ENCODE measurements at places on chromosomes 2 and 18. TPM values are rescaled to one million over a fixed set of nuclear protein-coding genes. Genes with fewer than 3 reads are reported as not detected.

The MC2R gene
- total RNA-seq, result not detected

The NRP2 gene
- total RNA-seq, result 109 TPM

The FMNL2 gene
- total RNA-seq, result 18.6 TPM

The PFN4 gene
- total RNA-seq, result 0.32 TPM

The HNMT gene
- total RNA-seq, result 4.4 TPM

The SPDYA gene
- 1.3 TPM for total RNA-seq

The APLF gene
- 8.1 TPM for total RNA-seq

The SERPINB4 gene
- not detected for total RNA-seq

The ECEL1 gene
- not detected for total RNA-seq

The FRZB gene
- 0.13 TPM for total RNA-seq

The SP5 gene
- total RNA-seq, result not detected

The UNC50 gene
- total RNA-seq, result 50.3 TPM

The UPP2 gene
- not detected for total RNA-seq

The EFHD1 gene
- total RNA-seq, result 0.16 TPM

The MAL gene
- not detected for total RNA-seq

The ABCB11 gene
- total RNA-seq, result under 0.01 TPM

The SERPINB3 gene
- total RNA-seq, result not detected

The ANO7 gene
- total RNA-seq, result 0.32 TPM

The MARCHF7 gene
- 124 TPM for total RNA-seq

The UGP2 gene
- total RNA-seq, result 42.3 TPM

The VAMP5 gene
- 129 TPM for total RNA-seq

The ZSWIM2 gene
- 0.13 TPM for total RNA-seq

The TMEM163 gene
- total RNA-seq, result 0.16 TPM

The IAH1 gene
- 35.8 TPM for total RNA-seq

The SLC20A1 gene
- 40.6 TPM for total RNA-seq

The ARHGAP25 gene
- 11.7 TPM for total RNA-seq

The LYPD1 gene
- 3.1 TPM for total RNA-seq

The NOL4 gene
- not detected for total RNA-seq

The AFF3 gene
- 0.19 TPM for total RNA-seq

The PAX8 gene
- 0.16 TPM for total RNA-seq

The MYL12A gene
- 1,357 TPM for total RNA-seq

The FBXO41 gene
- total RNA-seq, result 0.19 TPM

The PSMD14 gene
- 62.3 TPM for total RNA-seq

The CEBPZOS gene
- total RNA-seq, result 13.0 TPM

The UGT1A6 gene
- total RNA-seq, result not detected

The ST8SIA5 gene
- total RNA-seq, result not detected

The TMEM178A gene
- not detected for total RNA-seq

The IL1A gene
- total RNA-seq, result 0.32 TPM

The DUSP2 gene
- 0.49 TPM for total RNA-seq

The HOXD12 gene
- not detected for total RNA-seq

The DNER gene
- total RNA-seq, result 0.82 TPM

The COL4A4 gene
- total RNA-seq, result under 0.01 TPM

The RESP18 gene
- not detected for total RNA-seq

The UGT1A3 gene
- total RNA-seq, result not detected

The SLC9A2 gene
- total RNA-seq, result under 0.01 TPM

The LBX2 gene
- total RNA-seq, result 1.3 TPM

The PLEK gene
- total RNA-seq, result 0.16 TPM

The CRYGC gene
- total RNA-seq, result not detected

The KHK gene
- 2.8 TPM for total RNA-seq

The ANKRD30BL gene
- not detected for total RNA-seq

The LDLRAD4 gene
- 24.7 TPM for total RNA-seq

The CNDP1 gene
- total RNA-seq, result not detected

The SLC11A1 gene
- total RNA-seq, result 0.13 TPM

The ODC1 gene
- total RNA-seq, result 66.4 TPM

The FSIP2 gene
- total RNA-seq, result 0.44 TPM

Measured in bladder microvascular endothelial cell (primary cell).